ENCODE measurements at places on chromosomes 5 and 9.

- no peak for DNase-seq
Measured at GRCh38 chr9:14096258-14096922, 217.6 kb downstream of the NFIB start.

- no peak for DNase-seq
Measured at GRCh38 chr5:92980491-92980890, 600.5 kb downstream of the NR2F1-AS1 start.

- DNase-seq, result no peak
Measured at GRCh38 chr5:152135827-152136226, 211.2 kb upstream of the GLRA1 start.

DNA sequence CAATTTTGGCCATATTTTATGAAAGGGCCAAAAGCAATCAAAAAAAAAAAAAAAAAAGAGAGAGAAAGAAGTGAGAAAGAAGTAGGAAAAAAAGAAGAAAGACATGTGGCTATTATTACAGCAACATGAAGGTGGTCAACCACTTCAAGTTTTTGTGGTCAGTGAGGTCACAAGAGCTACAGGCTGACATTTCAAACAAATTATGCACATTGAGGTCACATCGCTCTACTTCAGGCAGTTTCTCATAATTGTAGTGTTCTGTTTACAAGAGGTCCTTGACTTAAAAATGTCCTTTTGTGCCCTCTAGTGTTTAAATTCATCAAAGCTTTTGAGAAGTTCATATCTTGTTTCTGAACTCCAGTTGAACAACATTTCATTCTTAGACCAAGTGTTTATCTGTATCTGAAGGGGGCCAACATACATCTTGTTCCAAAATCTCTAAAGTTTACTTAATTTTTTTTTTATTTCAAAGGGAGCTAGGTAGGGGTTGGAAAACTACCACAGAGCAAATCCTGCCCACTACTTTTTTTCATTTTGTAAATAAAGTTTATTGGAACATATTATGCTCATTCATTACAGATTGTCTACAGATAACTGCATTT, 513.1 kb downstream of the PDE4D start:
- no peak for DNase-seq

- DNase-seq, result no peak
Measured at GRCh38 chr5:132979367-132979940, 16.0 kb upstream of the AFF4 start.

- DNase-seq, result no peak
Measured at GRCh38 chr5:5436203-5436760, 13.8 kb downstream of the ICE1 start.

GRCh38 chr5:10456583-10457420, 15.1 kb downstream of the ROPN1L start:
- no peak for DNase-seq

- no peak for DNase-seq
Measured at GRCh38 chr5:43216941-43217340, 24.9 kb downstream of the NIM1K start.

DNA sequence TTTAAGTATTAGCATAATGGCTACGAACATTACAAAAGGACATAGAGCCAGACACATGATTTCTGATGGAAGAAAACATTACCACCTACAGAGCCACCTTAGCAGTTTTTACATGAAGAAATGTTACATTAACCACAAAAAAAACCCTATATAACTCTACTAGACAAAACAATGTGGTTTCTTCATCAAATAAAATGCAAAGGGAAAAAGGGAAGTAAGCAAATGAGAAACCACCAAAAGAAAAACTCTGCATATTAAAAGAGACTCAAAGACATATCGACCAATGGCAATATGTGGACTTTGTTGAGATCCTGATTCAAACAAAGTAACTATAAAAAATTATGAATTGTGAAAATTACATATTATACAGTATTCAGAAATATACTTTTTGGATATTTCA, 132.7 kb downstream of the TSSK1B start:
- no peak for DNase-seq

DNA sequence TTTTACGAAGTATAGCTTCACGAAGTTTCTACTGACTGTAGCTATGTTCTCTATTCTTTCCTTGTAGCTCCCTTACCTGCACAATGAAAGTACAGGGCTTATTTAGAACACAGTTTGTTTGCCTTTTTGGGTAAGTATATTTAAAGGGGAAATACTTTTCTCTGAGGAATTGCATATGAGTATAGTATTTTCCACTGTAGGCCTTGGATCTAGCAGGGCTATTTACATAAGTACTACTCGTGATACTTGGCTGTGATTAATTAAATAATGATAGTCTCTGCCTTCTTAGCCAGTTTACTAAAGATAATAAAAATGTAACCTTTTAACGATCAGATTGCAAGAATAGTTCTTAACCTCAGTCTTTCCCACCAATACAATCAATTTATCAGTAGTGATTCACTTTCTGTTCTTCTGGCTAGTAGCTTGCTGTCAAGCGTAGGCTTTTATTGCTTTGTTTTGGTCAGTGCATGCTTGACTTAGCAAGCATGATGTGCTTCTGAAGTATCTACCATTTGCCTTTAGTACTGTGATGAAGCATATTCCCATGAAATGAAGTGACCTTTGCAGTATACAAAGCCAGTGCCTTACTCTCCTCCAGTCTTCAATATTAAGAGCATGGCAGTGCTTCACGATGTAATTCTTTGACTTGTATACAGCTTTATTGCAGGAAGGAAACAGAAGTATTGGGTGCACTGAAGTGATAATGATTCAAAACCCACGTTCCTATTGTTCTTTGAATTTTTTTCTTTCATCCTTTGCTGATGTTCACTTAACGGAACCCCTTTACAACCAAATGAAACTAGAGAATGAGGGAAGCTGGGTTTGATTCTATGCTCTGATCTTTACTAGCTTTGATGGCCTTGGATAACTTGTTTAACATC, 64.2 kb downstream of the SLC44A1 start:
- DNase-seq, result no peak

DNA sequence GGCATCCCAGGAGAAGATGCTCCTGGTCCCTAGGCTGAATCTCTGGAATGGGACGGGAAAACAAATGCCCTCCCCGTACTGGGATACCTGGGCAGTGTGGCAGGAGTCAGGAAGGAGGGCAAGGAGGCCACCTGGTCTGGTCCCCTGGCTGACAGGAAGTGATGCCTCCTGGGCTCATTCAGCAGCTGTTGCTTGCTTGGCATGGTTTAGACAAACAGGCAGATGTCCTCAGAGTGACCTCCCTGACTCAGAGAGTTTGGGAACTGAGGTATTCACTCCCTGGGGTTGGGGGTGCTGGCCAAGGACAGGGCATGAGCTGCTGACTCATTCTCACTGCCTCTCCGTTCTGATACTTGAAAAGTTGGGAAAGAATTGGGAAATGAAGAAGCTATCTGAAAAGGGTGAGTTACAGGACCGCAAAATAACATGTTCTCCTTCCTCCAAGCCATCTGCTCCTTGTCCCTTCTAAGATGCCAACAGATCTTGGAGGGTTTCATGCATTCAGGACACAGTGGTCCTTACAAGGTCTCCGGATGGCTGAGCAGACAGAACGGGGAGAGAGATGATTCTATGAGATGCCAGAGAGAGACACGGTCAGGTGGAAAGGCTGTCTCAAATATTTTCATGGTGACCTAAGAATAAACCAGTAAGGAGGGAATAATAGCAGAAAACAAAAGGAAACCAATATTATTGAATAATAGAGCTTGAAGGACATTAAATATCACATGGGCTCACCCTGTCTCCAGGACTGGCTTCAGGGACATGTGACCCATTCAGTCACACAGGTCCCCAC, 534.5 kb downstream of the BNC2 start:
- no peak for DNase-seq

DNA sequence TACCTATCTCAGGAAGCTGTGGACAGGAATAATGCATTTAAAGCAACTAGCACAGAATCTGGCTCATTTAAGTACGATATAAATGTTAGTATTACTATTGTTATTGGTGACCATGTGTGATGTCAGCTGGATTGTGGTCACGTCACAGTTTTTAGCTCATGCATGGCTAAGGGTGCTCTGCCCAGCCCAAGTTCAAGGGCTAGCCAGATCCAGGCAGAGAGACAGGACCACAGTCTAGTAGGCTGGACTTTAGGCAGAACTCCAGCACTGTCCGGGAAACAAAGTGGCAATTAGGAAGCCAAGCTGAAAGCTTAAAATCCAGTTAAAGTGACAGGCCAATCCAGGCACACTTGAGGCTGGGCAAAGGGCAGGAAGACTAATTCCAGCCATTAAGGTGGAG, 273.6 kb downstream of the ADAMTSL1 start:
- no peak for DNase-seq

GRCh38 chr5:15510831-15511230, 10.9 kb downstream of the FBXL7 start:
- no peak for DNase-seq

DNA sequence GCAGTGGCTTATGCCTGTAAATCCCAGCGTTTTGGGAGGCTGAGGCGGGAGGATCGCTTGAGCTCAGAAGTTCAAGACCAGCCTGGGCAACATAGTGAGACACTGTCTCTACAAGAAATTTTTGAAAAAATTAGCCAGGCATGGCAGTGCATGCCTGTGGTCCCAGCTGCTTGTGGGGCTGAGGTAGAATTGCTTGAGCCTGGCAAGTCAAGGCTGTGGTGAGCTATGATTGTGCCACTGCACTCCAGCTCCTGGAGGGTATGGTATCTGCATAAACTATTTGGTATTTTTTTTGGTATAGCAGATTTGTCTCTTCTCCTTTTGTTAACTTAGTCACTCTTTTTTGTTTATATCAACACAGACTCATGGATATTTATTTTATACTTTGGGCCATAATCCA, 61.5 kb upstream of the TEX48 start:
- DNase-seq, result no peak

- DNase-seq, result no peak
Measured at GRCh38 chr5:178535299-178536175, 54.7 kb downstream of the COL23A1 start.
